Activated naive CD4-positive, alpha-beta T cell treated with anti-CD3 and anti-CD28 coated beads for 36 hours (primary cell): ENCODE measurements at places on chromosomes 5 and 9. TPM values are rescaled to one million over a fixed set of nuclear protein-coding genes. Genes with fewer than 3 reads are reported as not detected.

The LNPEP gene
- 77.7 TPM for total RNA-seq

The MAMDC4 gene
- total RNA-seq, result 16.1 TPM

The SV2C gene
- total RNA-seq, result not detected

The SLC6A18 gene
- not detected for total RNA-seq

The SLC45A2 gene
- not detected for total RNA-seq

The FSD1L gene
- 0.86 TPM for total RNA-seq

The MSANTD3 gene
- 11.5 TPM for total RNA-seq

The GABRA6 gene
- total RNA-seq, result not detected

The VAV2 gene
- total RNA-seq, result 3.4 TPM

The EIF4E1B gene
- total RNA-seq, result not detected

The C5orf24 gene
- 21.2 TPM for total RNA-seq

The SPINK5 gene
- not detected for total RNA-seq

The EIF4EBP3 gene
- 27.2 TPM for total RNA-seq

The FLT4 gene
- total RNA-seq, result 1.5 TPM

The RNF180 gene
- not detected for total RNA-seq

The PHYHD1 gene
- total RNA-seq, result 0.50 TPM

The PCDHA2 gene
- not detected for total RNA-seq

The CATSPER3 gene
- not detected for total RNA-seq

The LOX gene
- total RNA-seq, result not detected

The FOXE1 gene
- 0.10 TPM for total RNA-seq

The ADAMTS13 gene
- total RNA-seq, result 3.2 TPM

The CSNK1G3 gene
- total RNA-seq, result 31.9 TPM

The ENG gene
- 11.6 TPM for total RNA-seq

The ZDHHC11 gene
- 3.6 TPM for total RNA-seq

The LCN2 gene
- total RNA-seq, result not detected

The STPG3 gene
- not detected for total RNA-seq

The INSYN2B gene
- not detected for total RNA-seq

The PCDHB2 gene
- total RNA-seq, result not detected

The PHF24 gene
- not detected for total RNA-seq

The NR5A1 gene
- total RNA-seq, result not detected

The SPEF2 gene
- total RNA-seq, result 6.6 TPM

The DNAH5 gene
- total RNA-seq, result not detected
